ENCODE measurements at places on chromosomes 1 and 21. TPM values are rescaled to one million over a fixed set of nuclear protein-coding genes. Genes with fewer than 3 reads are reported as not detected.

The GUK1 gene
- total RNA-seq: 131 TPM

GRCh38 chr1:224448453-224449017 is 13.9 kb upstream of the WDR26 start:
- DNase-seq: no peak

GRCh38 chr1:69985376-69985775 is 220.0 kb downstream of the LRRC40 start:
- DNase-seq: no peak

DNA sequence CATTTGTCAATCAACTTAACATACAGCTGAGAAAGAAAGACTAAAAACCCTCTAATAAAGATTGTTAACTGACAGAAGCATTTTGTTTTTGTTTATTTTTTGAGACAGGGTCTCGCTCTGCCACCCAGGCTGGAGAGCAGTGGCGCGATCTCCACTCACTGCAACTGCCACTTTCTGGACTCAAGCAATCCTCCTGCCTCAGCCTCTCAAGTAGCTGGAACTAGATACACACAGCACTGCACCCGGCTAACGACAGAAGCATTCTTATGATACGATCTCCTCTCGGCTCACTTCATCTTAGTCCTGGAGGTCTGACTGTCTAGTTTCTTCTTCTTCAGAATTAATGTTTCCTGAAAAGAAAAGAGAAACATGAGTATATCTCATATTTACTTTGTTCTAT is 23.5 kb downstream of the RSPH1 start:
- no peak for DNase-seq

All from OCI-LY7 (cell line).